ENCODE measurements at places on chromosomes 2 and 18.

- no peak for DNase-seq
Measured at GRCh38 chr18:48519431-48520100, 19.3 kb upstream of the CTIF start.

DNA sequence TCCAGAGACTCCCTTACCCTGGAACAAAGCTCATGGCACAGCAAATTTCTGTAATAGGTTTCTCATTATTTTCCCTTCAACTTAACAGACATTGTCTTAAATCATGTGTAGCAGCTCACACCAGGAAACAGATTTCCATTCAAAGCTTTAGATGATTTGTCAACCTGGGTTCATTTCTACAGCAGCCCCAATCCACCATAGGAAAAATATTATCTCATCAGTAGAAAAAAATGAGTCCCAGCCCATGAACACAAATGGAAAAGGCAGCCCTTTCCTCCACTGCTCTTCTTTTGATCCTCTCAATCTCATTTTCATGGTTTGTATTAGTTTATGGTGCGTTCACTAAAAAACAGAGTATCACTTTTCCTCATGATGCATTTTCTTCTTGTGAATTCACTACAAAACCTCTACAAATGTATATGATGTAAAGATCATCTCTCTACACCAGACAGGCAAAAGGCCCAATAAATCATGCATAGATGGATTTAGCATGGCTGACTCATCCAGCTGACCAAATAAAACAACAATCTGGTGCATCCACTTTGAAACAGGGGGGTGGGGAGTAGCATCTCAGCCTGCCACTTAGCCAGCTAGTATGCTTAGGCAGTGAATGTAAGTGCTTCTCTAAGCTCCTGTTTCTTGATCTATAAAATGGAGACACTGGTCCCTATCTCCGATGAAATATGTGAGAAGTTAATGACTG, 78.6 kb downstream of the SATB2 start:
- DNase-seq, result no peak

DNA sequence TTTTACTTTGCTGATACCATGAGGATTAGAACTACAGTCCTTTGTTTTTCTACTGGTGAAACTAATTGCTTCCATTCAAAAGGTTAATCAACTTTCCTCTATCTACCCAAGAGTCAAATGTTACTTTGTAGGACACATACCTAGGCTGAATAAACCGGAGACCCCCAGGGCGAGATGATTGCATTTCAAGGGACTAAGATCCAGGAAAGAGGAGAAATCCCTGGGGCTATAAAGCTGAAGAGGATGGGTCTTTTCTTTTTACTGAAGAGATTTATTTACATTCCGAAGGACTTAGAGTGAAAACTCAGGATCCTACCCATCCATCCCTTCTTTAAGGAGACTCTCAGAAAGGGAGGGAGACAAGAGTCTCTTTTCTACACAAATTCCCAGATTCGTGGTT, 331.9 kb downstream of the CDH19 start:
- no peak for DNase-seq

GRCh38 chr2:87995756-87996155, 20.6 kb downstream of the RNU2-63P start:
- no peak for DNase-seq

DNA sequence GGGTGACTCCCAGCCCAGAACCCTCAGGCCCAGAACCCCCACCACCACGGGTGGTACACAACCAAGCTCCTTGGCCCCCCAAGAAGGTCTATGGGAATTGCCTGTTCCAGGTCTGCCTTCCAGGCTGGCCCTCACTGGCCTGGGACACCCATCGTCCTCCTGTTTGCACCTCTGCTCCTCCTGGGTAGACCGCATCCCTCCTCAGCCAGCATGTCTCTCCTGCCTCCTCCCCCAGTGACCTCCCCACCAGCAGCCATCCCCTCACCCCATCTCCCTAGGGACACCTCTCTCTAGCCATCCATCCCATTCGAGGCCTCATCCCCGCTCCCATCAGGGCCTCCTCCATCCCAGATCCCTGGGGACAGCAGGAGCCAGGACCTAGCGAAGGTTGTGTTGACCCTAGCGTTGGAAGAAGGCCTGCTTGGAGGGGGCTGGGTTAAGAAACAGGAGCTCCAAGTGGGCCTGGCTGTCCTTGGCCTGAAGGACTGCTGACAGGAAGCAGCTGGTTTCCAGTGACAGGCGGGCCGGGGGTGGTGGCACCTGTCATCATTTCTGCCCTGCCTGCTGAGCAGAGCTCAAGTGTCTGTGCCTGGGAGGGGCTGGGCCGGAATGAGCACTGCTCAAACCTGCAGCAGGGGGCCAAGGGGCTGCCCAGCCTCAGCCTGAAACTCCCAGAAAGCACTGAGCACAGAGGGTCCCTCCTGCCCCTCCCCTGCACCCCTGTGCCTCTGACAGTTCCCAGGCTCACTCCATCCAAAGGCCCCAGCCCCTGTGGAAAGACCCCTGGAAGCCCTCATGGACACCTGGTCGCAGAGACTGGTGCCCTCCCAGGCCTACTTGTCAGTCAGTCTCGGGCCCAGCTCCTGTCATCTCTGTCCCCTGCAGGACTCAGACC, 96.0 kb upstream of the OTOS start:
- DNase-seq, result no peak

- no peak for DNase-seq
Measured at GRCh38 chr2:177598326-177599138, 206.0 kb downstream of the AGPS start.

GRCh38 chr18:9475643-9476591, 604 bp downstream of the RALBP1 start:
- peak; percentile 62 for DNase-seq

DNA sequence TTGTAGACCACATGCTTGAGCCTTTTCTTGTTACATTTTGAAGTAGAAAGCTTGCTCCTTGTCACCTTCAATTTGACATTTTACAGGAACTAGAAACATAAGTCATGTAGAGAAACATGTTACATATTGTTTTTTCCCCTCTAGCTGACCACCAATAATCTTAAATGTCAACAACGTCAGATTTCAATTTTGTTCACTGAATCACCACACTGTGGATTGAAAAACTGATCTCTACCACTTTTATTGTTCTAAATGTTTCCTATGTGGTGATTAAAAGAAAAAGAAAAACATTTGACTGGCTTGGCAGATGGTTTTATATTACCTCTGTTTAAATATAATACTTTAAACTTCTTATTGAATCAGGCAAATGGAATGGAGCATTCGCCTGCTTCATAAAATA, 87.7 kb downstream of the DSEL start:
- no peak for DNase-seq

DNA sequence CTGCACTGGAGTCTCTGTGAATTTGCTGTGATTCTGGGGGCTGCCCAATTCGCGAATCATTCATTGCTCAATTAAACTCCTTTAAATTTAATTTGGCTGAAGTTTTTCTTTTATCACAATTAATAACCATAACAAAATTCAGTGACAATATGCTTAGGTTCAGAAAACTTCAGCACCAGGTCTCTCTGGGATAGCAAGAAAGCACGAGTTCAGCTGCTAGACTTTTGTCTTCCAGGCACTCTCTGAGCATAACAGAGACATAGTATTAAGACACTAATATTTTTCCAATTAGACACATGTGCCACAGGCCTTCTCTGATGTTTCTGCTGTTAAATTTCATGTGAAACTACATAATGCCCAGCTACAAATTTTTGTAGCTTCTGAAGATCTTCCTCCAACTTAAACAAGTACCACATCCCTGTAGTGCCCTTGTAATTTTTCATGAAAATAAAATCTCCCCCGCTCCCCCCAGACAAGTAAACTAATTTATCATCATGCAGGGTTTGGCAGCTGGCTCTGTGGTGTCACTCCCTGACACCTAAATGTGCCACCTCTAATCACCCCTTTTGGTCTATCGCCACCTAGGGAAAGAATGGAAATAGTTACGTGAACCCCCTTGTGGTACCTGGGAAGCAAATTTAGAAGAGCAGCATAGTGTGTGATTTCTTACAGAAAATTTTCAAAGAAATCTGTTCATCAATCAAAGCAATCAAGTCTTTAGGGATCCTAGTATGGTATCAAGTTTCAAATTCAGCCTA, 94.1 kb downstream of the CSRNP3 start:
- peak; percentile 13 for DNase-seq

GRCh38 chr2:228848638-228849037, 422.4 kb downstream of the PID1 start:
- DNase-seq, result no peak

- peak; percentile 56 for DNase-seq
Measured at GRCh38 chr18:79506191-79507075, 110.7 kb downstream of the NFATC1 start.

DNA sequence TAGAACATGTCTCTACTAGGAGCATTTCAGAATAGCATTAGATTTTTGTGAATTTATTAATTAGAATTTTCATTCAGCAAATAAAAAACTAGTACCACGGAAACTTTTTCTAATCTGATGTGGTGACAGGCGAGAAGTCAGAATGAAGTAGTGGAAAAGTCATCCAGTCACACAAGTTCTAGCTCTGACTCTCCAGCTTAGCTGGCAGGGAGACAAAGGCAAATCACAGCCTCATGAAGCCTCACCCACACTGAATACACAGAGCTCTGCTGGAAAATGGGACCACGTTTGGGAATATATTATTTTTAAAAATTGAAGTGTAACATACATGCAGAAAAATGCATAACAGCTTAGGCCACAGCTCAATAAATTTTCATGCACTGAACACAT, 86.1 kb downstream of the L3MBTL4 start:
- no peak for DNase-seq

- no peak for DNase-seq
Measured at GRCh38 chr2:106642679-106643078, 155.5 kb downstream of the CD8B2 start.

DNA sequence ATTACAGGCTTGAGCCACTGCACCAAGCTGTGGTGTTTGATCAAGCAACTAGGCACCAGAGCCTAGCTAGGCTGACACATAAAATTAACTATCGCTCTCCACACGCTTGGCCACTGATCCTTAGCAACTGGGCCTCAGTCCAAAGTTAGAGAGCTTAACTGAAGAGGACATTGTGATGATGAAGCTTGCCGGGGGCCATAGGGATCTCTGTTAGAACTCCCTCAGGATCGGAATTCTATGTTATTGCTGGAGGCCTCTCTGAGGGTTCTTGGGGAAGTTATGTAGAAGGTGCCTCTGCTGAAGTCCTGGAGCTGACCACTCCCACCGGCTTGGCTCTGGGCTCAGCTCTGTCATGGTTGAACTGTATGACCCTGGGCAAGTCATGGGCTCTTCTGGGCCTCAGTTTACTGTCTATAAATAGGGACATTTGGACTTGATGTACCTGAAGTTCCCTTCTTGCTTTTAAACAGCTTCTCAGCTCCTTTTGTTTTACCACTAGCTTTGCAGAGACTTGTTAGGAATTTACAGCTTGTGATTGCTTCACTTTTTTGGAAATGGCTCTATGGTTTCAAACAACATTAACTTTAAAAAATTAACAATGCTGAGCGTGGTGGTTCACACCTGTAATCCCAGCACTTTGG, 44.1 kb downstream of the GATA6 start:
- no peak for DNase-seq

DNA sequence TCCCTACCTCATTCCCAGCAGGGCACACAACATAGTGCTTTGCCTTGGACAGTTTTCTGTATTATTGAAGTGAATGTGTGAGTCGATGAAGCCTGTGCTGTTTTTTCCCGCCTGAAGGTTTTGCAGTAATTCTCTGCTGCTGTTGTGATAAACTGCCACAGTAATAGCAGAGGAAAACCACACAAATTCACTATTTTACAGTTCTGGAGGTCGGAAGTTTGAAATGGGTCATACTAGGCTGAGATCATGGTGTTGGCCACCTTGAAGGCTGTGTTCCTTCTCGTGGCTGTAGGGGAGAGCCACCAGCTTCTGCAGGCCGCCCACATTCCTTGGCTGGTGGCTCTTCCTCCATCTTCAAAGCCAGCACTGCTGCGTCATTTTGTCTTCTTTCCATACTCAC, 678 bp upstream of the SLC16A14 start:
- no peak for DNase-seq

GRCh38 chr18:56575819-56576663, 62.4 kb downstream of the TXNL1 start:
- DNase-seq, result peak; percentile 88

- DNase-seq, result no peak
Measured at GRCh38 chr2:67524777-67525176, 127.6 kb downstream of the ETAA1 start.

- no peak for DNase-seq
Measured at GRCh38 chr2:53235836-53236582, 531.6 kb upstream of the CHAC2 start.

GRCh38 chr18:41621177-41621576, 333.9 kb upstream of the PIK3C3 start:
- DNase-seq, result no peak

DNA sequence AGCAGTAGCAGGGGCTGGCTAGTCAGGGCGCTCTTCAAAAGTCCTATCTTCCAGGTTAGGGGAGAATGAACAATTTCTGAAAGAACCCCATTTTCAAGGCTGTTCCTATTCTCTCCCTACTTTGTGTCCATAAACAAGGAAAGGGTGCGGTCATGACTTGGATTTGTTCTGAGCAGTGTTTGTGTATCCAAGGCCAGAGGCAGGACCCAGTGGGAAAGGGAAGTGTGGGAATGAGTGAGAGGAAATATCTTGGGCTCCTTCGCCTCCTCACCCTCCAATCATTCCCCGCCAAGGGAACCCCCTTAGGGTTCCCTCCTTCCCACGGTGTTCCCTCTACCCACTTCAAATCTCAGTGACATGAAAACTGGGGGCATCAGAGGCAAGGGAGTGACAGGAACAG, 25.5 kb upstream of the SPTBN1 start:
- no peak for DNase-seq
